ENCODE measurements at places on chromosomes 6 and 20.

DNA sequence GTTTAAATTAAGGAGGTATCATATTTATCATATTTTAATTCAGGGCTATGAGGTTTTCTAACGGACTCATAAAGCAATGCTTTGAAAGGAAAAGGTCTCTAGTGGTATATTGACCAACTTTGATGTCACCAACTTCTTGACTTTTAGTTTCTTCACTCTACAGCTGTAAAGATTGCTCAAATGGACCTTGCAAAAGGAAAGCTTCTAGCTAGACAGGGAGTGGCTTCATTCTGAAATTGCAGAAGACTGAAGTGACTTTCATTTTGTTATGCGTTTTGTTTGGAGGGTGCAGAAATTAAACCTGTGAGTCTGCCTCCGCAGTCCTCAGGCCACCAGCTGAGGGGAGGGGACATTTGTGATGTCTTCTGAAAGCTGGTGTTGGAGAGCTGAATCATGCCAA is 95.7 kb downstream of the SLC24A3 start:
- DNase-seq = no peak

DNA sequence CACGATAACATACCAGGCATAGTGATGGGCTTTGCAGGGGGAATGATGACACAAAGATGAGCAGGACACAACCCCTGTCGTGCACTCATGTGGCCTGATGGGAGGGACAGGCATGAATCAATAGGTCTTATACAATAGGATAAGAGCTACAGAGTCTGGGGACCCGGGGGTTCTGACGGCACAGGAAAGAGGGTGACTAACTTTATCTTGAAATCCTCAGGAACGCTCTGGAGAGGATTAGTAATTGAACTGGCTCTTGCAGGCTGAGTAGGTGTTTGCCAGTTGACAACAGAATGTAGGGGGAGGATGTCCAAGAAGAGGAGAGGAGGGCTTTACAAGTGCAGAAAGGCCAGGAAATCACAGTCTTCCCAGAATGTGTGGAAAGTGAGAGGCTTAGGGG is 219.9 kb upstream of the ECI2 start:
- no peak for DNase-seq

GRCh38 chr6:2611092-2611491 is 139.6 kb downstream of the MYLK4 start:
- peak; percentile 6 for DNase-seq

DNA sequence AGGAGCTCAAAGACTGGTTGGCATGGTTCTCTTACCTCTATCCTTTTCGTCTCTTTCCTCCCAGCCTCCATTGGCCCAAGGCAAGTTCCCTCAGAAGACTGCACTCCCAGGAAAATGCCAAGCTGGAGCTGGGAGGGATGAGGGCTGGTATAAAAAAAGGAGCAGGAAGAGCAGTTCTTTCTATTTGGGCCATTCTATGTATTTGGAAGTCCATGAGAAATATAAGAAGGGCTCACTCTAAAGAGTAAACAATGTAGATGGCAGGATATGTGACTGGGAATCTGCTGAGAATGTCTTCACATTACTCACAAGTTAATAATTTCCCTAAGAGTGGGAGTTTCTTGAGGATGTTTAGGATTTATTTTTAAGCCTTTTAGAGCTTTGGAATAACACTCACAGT is 36.6 kb upstream of the ADTRP start:
- DNase-seq = no peak

Data from small intestine (tissue), 16 donors.